ENCODE measurements at places on chromosomes 7 and 10. TPM values are rescaled to one million over a fixed set of nuclear protein-coding genes. Genes with fewer than 3 reads are reported as not detected.

TYW1B gene
- 1.3 TPM for total RNA-seq

NAT16 gene
- total RNA-seq, result not detected

KCP gene
- total RNA-seq, result 0.14 TPM

GRB10 gene
- 28.8 TPM for total RNA-seq

ZNF248 gene
- total RNA-seq, result 10.5 TPM

CDH23 gene
- 0.18 TPM for total RNA-seq

MMP21 gene
- under 0.01 TPM for total RNA-seq

CPED1 gene
- 40.5 TPM for total RNA-seq

NUTM2E gene
- under 0.01 TPM for total RNA-seq

CNNM1 gene
- 0.09 TPM for total RNA-seq

SPOCK2 gene
- total RNA-seq, result 0.43 TPM

PKD2L1 gene
- not detected for total RNA-seq

SLC18A3 gene
- total RNA-seq, result not detected

C7orf33 gene
- total RNA-seq, result not detected

IDI2 gene
- not detected for total RNA-seq

CUZD1 gene
- total RNA-seq, result 0.55 TPM

AKR1C4 gene
- total RNA-seq, result not detected

ARMH3 gene
- total RNA-seq, result 8.1 TPM

PRLHR gene
- not detected for total RNA-seq

ABCC2 gene
- 1.6 TPM for total RNA-seq

HSPB1 gene
- total RNA-seq, result 19.9 TPM

ANKRD22 gene
- not detected for total RNA-seq

CAV2 gene
- 47.8 TPM for total RNA-seq

A1CF gene
- not detected for total RNA-seq

SUGCT gene
- total RNA-seq, result 14.9 TPM

CPA2 gene
- not detected for total RNA-seq

SFTPA1 gene
- total RNA-seq, result not detected

AKR1C8 gene
- not detected for total RNA-seq

SPDYE9 gene
- total RNA-seq, result not detected

CFAP70 gene
- 0.92 TPM for total RNA-seq

FGFBP3 gene
- 0.28 TPM for total RNA-seq

NEUROD6 gene
- not detected for total RNA-seq

CALD1 gene
- total RNA-seq, result 649 TPM

ADK gene
- total RNA-seq, result 18.4 TPM

CYP3A4 gene
- not detected for total RNA-seq

NCAPG2 gene
- total RNA-seq, result 7.0 TPM

MYH16 gene
- not detected for total RNA-seq

SPDYE5 gene
- not detected for total RNA-seq

CALHM3 gene
- total RNA-seq, result not detected

HOXA1 gene
- total RNA-seq, result 1.00 TPM

MRLN gene
- not detected for total RNA-seq

ZNF853 gene
- 0.57 TPM for total RNA-seq

ZNF239 gene
- total RNA-seq, result 6.8 TPM

MKX gene
- total RNA-seq, result 0.57 TPM

GPR26 gene
- total RNA-seq, result not detected

GJC3 gene
- under 0.01 TPM for total RNA-seq

MORN4 gene
- total RNA-seq, result 8.8 TPM

DLX6 gene
- total RNA-seq, result not detected

ITGB8 gene
- total RNA-seq, result 47.1 TPM

WDR86 gene
- 3.1 TPM for total RNA-seq
